NCI-H526 treated with DMSO at 0.1 percent for 48 hours (cell line): ENCODE measurements at places on chromosomes 3 and 15.

DNA sequence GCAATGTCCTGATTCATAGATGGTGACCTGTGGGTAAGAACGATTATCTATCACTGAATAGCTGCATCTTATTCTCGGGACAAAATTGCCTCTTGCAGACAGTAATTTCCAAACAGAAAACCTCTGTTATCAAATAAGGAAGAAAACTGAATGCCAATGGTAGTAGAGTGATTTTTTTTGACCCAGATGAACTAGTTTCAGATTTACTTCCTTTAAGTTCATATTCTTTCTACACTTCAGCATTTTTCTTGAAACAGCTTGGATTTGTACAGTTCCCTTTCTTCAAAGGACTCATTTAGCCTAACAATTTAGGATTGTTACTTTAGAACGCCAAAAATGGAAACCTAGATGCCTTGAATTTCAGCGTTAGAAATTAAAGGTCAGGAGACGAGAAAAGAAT is 14.6 kb downstream of the ETV5 start:
- no peak for DNase-seq

DNA sequence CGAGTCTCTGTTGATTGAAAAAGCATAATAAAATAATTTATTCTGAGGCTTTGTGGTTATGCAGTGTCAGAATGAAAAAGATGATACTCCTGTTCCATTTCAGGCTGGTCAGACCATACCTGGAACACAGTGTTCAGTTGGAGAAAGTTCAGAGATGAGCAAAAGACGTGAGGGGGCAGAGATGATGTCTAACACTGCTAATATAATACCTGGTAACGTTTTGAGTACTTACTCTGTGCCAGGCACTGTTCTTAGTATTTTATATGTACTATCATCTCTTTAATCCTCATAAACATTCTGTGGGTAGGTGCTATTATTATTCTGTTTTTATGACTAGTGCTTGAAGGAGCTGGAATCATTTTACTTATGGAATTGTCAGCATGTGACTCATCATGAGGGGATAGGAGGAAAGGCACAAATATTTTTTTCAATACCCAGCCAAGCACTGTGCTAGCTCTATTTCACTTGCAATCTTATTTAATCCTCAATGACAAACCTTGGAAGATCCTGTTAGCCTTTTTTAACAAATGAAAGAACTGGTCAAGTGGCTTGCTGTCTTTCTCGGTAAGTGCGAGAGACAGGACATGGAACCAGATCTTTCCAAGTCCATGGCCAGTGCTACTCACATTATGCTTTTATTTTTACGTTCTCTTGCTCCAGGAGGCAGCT is 31.8 kb downstream of the IQGAP1 start:
- DNase-seq = no peak

DNA sequence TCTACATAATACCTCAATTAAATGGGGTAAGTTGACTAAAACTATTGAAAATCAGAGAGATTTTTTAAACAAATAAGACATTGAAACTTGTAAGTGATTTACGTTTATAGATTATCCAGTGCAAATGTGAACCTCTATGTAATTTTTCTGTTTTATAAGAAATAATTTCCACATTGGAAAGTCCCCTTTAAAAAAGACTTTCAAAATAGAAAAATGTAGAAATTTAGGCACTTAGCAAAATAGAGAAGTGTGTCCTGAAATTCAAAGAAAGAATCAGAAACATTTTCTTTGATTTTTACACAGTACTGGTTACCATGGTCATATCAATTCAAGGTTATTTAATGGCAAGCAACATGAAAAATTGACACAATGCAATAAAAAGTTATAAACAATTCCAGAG is 290.9 kb upstream of the GPR149 start:
- DNase-seq = no peak

DNA sequence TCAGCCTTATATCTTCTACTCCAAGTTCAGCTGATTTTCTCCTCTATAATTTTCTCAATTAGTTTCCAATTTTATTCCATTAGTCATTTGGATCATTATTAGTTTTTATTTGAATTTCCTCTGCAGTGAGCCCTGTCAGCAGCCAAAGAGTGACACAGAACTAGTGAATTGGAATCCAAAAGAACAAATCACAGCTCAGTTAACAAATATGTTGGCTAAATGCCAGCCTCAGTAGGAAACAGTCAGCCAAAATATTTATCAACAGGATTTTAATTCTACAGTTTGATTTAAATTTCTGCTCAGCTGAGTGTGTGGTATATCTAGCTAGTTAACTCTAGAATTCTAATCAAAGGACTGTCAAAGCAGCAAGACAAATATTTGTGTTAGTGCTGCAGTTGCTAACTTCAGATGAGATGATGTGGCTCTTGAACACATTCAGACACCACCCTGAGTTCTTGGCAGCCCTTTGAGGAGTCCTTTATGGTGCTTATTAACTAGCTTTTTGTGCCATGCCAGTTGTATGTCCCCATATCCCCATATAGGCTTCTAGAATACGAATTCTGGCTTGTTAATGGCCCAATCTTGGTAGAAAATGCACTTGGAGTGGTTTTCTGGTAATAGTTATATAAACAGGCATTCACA is 194.5 kb downstream of the CPNE4 start:
- DNase-seq = no peak

DNA sequence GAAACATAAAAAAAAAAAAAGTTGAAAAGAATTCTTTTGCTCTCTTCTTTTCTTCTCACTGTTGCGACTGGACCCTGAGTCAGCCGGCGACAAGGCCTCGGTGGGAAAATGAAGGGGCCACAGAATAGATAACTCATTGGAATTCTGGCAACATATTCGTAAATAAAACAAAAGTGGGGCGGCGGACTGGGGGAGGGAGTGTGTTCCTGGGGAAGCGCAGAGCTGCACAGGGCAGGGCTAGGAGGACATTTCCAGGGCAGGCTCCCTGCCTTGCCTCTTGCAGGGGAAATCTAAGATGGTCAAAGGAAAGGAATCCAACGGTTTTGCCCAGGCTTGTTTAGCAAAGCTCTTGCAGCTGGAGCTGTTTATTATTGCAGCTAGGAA is 1042.8 kb upstream of the NR2F2 start:
- no peak for DNase-seq

GRCh38 chr3:160134964-160135363 is 90.3 kb upstream of the C3orf80 start:
- DNase-seq = no peak

DNA sequence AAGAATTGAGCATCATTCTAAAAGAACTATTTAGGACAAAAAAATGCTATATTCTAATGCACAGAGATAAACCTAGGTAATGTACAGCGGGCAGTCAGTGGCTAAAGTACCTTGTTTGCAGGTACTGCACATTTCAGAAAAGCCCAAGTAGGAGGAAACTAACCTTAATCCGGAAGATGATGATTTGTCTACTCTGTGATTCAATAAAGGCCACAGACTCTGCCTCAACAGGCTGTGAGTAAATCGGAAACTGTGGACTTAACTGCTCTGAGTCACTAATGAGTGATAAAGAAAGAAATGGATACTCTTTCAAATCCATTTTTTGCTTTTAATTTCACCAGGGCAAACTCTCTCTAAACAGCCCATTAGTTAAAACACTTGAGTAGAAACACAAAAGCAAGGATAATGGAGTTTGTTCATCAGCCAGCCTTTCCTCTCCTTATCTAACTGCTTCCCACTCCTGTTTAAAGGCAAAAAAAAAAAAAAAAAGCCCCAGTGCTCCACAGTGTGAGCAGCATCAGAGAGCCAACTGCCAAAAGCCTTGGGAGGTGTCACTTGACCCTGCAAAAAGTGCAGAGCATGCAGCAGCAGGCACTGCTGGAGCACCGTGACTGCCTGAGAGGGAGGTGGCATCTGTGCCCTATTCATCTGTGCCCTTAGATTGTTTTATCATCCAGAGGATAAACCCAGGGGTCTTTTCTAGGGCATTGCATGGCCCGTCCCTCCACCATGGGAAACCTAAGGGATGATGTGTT is 187.7 kb downstream of the SATB1 start:
- DNase-seq = no peak
